ENCODE measurements at places on chromosomes 11 and 22. TPM values are rescaled to one million over a fixed set of nuclear protein-coding genes. Genes with fewer than 3 reads are reported as not detected.

DESI1 gene
- 29.0 TPM for total RNA-seq

OR51B2 gene
- not detected for total RNA-seq

NTM gene
- 2.2 TPM for total RNA-seq

PRR33 gene
- total RNA-seq = not detected

ALG12 gene
- total RNA-seq = 22.4 TPM

APLNR gene
- 0.48 TPM for total RNA-seq

YPEL1 gene
- total RNA-seq = 1.9 TPM

PDE2A gene
- 2.2 TPM for total RNA-seq

BIRC3 gene
- 11.6 TPM for total RNA-seq

PTPRCAP gene
- 2.5 TPM for total RNA-seq

MIEF1 gene
- total RNA-seq = 25.8 TPM

GUCD1 gene
- total RNA-seq = 143 TPM

Measured in hepatocyte (in vitro differentiated cells).